ENCODE measurements at places on chromosomes 2 and 18.

DNA sequence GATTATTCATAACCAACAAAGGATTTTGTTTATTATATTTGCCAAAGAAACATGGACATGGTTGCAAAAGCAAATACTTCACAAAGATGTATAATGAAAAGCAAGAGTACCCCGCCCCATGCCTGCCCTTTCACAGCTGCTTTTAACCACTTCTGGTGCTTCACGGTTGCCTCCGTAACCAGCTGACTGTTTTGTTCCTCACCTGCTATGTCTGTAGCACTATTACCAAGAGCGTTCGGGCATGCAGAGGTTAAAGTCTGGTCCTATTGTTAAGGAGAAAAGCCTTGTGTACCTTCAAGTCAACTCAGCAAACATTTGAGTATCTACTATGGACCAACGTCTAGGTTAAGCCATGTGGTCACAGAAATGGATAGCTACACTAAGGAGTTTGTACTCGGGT is 115.2 kb upstream of the FOSL2 start:
- DNase-seq: no peak

- DNase-seq: no peak
Observed at GRCh38 chr2:134999521-134999920, 47.7 kb downstream of the MAP3K19 start.

GRCh38 chr18:55252901-55253300 is 293.6 kb upstream of the CCDC68 start:
- DNase-seq: no peak

DNA sequence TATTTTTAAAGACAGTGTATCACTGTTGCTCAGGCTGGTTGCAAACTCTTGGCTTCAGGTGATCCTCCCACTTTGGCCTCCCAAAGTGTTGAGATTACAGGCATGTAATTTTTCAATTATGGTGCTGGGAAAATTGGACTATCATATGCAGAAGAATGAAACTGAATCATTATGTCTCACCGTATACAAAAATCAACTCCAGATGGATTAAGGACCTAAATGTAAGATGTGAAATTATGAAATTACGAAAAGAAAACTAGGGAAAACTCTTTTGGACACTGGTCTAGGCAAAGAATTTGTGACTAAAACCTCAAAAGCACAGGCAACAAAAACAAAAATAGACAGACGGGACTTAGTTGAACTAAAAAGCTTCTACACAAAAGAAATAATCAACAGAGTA is 31.2 kb downstream of the MAP3K2 start:
- no peak for DNase-seq
